ENCODE measurements at places on chromosomes 6 and 20. TPM values are rescaled to one million over a fixed set of nuclear protein-coding genes. Genes with fewer than 3 reads are reported as not detected.

Gene CGAS
- total RNA-seq: 48.2 TPM

GRCh38 chr6:484086-484745, 92.7 kb downstream of the IRF4 start:
- peaks cover 6% of the 10 kb centered on the region for H3K27me3 ChIP-seq
- H3K4me3 ChIP-seq: no peak overlapping the region
- H3K27ac ChIP-seq: peak overlapping the region; percentile 55
- peaks cover 38% of the 10 kb centered on the region for H3K36me3 ChIP-seq

Gene PLN
- total RNA-seq: not detected

DNA sequence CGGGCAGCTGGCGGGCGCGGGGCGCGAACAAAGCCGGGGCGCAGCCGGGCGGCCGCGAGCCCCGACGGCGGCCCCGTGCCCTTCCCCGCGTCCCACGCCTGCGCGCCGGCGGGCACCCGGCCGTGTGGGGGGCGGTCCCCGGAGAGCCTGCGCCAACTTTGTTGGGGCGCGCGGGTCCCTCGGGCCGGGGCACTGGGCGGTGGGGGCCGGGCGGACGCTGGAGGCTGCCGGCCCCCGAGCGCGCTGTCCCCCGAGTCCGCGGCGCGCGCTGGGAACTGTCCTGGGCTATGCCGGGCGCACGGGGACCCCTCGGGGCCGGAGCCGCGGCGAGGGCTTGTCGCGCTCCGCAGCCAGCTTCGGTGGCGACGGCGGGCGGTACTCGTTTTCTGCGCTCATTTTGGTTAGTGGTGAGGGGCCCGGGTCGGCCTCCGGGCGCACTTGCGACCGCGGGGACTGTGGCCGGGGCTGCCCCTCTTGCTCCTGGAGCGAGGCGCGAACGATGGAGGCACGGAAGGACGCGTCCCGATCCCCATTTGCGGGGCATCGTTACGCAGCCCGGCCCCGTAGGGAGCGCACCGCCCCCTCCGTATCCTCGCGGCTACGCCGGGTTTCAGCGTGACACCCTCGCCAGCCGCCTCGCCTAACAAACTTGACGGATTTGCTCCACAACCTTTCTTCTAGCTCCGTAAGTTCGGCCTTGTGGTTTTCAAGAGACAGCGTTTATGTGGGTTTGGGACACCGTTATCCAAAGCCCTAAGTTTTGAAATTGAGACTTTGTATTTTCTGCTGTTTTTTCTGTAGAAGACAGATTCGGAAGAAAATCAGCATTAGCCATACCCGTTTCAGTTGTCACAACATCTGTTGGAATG, 622 bp downstream of the SS18L1 start:
- no peaks in the 10 kb centered on the region for H3K27me3 ChIP-seq
- peaks cover 50% of the 10 kb centered on the region for H3K4me1 ChIP-seq
- peak; percentile 55 for DNase-seq
- H3K36me3 ChIP-seq: peaks cover 35% of the 10 kb centered on the region
- peak overlapping the region; percentile 78 for H3K4me3 ChIP-seq
